ENCODE measurements at places on chromosomes 2 and 18.

DNA sequence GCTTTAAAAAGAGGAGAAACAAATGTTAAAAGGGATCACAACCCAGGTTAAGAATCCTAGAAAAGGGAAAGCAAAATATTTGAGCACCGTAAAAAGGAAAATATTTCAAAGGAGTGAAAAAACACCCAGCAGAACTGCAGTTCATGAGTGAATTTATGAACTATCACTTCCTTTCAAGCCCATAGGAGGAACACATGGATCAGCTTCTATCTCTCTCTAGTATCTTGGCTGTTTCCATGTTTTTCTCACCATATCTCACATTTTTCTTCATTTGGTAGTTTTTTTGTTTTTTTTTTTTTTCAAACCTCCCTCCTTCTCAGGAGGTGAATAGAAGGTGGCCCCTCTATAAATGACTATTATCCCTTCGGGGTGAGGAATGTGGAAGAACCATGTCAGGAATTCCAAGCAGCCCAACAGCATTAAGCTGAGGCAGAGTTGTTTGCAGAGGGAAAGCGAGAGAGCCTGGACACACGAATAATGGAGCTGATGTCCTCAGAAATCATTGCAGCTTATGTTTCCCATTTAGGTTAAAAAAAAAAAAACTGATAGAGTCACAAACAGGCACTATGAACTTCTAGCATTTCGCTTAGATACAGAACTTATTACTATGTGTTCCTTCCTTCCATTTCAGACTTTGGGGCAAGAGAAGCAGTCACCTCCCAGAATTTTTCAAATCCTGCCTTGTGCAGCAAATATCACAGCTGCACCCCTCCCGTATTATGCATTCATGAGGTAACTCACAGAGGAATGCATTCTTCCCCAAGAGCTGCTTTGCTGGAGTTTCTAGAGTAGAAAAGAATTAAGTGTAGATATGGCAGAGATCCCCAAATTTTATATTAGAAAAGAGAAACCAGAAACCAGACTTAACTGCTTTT, 315.6 kb downstream of the IRS1 start:
- no peak for DNase-seq

DNA sequence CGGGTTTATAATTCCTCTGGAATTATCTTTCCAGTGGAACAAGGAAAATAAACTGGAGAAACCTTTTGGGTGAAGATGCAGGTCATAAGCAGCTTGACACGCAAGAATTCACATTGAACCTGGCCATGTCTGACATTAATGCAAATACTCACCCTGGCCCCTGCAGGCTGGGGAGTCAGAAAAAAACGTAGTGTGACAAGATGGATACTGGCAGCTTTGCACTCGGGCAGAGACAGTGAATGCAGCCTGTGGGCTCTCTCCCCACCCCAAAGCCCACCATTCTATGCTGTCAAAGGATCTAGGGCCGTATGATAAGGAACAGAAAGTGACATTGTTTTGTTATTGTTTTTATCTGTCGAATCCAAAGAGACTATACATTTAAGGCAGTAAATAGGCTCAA, 223.1 kb downstream of the RBM43 start:
- DNase-seq = no peak

GRCh38 chr2:29844713-29845326, 76.6 kb downstream of the ALK start:
- no peak for DNase-seq

- DNase-seq = no peak
These were observed 90.1 kb downstream of the TWIST2 start for GRCh38 chr2:238938003-238938400.

GRCh38 chr2:65615602-65616001, 183.2 kb upstream of the SPRED2 start:
- no peak for DNase-seq

DNA sequence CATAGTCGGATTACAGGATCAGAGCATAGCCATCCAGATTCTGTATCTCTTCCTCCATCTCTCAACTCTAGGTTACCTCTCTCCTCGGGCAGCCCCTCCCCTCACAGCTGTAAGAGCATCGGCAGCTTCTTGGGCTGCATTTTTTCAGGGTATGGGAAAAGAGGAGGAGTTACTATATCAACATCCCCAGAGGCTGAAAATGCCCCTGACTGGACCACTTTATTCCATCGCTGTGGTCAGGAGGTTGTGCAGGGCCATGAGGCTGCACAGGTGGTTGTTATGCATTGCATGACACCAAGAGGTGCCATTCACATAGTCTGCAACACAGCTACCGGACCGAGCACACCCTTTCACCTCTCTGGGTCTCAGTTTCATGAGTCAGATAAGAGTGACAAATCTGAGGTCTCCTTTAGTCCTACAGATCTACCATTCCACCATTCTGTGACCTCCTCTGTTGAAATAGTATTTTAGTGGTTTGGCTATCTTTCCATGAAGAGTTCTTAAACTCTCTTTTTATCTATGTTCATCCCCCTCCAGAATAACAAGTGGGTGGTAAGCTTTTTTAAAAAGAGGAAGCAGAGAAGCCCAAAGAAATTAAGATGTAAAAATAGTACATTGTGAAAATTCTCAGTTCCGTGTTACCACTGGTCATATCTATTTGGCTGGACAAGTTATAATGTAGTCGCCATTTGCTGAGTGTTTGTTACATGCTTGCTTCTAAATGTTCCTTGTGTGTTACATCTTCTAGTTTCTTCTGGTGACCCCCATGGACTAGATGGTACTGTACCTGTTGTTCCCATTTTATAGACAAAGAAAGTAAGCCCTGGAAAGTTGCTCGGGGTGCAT, 56.6 kb upstream of the SLC1A4 start:
- DNase-seq = no peak

DNA sequence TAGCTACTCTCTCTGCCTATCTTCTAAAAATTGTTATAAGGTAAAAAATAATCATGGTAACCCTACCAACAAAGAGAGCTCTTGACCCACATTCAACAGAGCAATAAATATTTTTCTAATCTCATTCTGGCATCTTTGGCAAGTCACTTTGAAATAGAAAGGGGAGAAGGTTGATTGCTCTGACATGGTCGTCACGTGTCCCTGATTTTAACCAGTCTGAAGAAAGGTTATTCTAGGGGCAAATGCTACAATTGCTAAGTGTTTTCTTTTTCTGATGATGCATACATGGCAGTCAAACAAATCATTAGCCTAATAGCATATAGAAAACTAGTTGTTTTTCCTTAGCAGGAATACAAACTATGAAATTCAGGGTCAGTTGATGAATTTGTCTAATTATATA, 153.3 kb upstream of the MAP3K20 start:
- no peak for DNase-seq

- DNase-seq = no peak
These were observed 103.9 kb downstream of the CCBE1 start for GRCh38 chr18:59593291-59593717.

GRCh38 chr18:12315911-12316310, 7.9 kb downstream of the TUBB6 start:
- DNase-seq = no peak

DNA sequence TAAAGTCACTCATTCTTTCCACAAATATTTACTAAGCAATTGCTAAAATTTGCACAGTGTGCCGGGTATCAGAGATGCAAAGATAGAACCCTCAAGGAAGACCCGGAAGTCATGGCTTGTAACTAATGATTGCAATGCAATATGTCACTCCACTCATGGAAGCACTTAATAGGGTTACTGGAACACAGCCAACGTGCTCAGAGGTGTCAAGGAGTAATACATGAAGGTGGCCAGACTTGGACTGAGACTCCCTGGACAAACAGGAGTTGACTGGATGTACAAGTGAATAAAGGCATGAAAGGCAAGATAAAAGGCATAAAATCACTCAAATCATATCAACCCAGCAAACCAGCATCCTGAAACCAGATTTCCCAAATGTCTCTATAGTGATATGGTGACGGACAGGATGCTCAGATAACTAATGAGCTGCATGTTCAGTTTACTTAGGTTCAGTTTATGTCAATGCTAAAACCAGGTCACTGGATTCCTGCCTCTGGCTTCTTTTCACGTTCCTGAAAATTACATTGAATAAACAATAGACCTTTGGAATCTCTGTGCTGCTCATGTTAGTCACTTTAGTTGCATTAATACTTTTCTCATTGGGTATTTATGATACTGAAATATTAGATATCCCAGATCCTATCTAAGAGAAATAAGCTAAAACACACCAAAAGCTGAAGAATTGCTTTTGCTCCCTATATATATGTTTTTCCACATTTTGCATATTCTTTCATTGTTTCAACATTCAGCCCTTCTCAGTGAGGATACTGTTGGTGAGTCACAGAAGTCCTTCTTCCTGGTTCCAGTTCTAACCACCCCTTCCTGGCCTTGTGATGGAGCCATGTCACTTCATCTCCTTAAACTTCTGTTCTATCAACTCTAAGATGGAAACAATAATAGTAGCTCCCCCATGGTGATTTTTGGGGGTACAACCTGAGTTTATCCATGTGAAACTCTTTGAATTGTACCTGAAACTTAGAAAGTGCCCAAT, 688.9 kb upstream of the ID2 start:
- DNase-seq = no peak

DNA sequence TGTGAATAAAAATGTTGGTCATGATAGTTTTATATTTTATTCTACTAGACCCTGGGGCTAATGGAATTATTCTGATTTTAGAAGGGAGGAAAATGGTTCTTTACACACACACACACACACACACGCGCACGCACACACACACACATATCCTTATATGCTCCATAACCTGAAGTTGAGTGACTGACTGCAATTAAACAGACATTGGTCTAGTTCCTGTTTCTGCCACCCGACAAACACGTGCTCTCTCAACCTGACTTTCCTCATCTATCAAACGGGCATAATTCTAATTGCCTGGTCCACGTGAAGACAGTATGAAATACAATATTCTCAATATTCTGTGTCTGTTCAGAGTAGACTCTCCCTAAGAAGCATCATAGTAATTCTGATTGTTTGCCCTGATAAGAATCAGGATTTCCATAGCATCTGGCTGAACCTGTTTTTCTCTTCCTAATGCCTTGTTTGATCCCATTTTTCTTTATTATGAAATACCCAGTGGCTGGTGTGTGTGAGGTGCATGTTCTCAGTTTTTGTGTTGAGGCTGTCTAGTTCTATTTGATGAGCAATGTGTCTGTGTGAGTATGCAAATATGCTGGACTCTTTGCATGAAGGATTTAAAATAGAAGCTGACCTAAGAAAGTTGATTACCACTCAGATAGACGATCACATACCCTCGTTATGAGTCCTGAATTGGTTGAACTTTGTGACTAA, 51.0 kb downstream of the SETBP1 start:
- no peak for DNase-seq

GRCh38 chr18:70709144-70709543, 420.3 kb downstream of the SOCS6 start:
- no peak for DNase-seq

- DNase-seq = no peak
These were observed 60.0 kb downstream of the CABLES1 start for GRCh38 chr18:23194997-23195957.

GRCh38 chr18:7824970-7825369, 257.9 kb downstream of the PTPRM start:
- no peak for DNase-seq

GRCh38 chr2:40034198-40034597, 255.1 kb upstream of the THUMPD2 start:
- no peak for DNase-seq

DNA sequence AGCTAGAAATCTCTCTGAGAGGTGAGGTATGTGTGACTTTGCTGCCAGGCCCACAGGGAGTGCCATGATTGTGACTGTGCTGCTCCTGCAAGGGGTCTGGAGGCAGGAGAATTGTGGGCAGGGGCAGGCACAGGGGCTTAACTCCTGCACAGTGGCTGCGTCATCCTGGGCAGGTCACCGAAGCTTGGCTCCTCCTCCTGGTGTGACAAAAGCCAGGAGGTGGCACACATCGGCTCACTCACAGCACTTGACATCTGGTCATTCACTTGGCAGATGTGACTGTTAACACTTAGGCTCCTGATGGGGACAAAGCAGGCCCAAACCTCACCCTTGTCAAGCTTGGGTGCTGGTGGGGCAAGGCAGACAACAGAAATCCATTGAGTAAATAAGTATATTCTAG, 36.4 kb upstream of the GLI2 start:
- no peak for DNase-seq

GRCh38 chr2:186852508-186852907, 3.5 kb upstream of the ZSWIM2 start:
- no peak for DNase-seq

GRCh38 chr2:14790041-14790640, 157.6 kb downstream of the LRATD1 start:
- DNase-seq = peak; percentile 11

GRCh38 chr2:241945803-241946202, 76.3 kb downstream of the RTP5 start:
- DNase-seq = no peak

- DNase-seq = no peak
These were observed 179.7 kb upstream of the SETBP1 start for GRCh38 chr18:44500808-44501610.

GRCh38 chr2:119319593-119319992, 47.0 kb downstream of the C2orf76 start:
- no peak for DNase-seq

DNA sequence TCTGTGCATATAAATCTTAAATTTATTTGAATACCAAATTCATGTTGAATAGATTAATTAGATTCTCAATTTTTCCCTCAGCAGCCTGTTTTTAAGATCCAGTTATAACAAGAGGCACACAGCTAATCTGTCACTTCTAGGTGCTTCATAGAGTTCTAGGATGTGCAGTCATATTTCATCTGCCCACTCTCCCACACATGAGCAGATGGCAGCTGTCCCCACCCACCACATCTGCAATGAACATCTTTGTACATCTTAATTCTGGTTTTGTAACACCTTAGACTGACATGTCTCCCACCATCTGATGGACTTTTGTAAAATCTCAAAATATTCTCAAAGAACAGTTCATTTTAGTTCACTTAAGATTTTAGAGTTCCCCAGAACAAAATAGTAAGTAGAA, 250.8 kb upstream of the ST6GAL2 start:
- DNase-seq = no peak

DNA sequence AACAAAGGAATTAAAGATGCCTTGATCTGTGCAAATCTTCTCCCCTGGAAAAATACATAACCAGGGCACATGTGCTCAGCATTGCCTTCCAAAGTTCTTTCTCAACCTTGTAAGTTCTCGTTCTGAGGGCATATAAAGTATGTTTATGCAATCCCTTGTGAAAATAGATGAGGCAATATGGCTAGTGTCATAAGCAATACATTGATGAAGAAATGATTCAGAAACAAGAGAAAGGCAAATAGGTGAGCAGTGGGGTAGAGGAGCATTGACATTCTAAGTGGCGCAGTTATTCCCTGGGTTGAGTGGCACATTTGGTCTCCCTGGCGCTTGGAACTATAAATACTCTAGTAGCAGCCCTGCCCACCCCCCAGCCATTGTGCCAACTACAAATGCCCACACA, 57.4 kb upstream of the PGAP1 start:
- no peak for DNase-seq
